ENCODE measurements at places on chromosomes 12 and 14.

- peak; percentile 71 for DNase-seq
Observed at GRCh38 chr12:12714276-12715021, 2.7 kb upstream of the CDKN1B start.

GRCh38 chr12:93850481-93851256 is 173.5 kb downstream of the CRADD start:
- DNase-seq: no peak

GRCh38 chr12:50271724-50272247 is 11.5 kb downstream of the LIMA1 start:
- no peak for DNase-seq

DNA sequence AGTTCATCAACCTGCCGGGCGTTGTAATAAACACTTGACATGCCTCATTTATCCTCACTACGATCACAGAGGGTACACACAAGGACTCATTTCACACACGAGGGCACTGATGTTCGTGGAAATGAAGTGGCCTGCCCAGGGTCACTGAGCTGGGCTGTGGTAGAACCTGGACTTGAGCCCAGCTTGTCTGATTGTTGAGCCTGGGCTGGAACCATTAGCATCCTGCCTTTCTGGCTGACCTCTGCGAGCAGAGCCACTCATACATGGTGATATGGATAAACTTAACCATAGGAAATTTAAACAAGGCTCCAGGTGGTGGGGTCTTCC is 16.6 kb upstream of the JDP2 start:
- no peak for DNase-seq

- DNase-seq: no peak
Observed at GRCh38 chr14:59331217-59331616, 134.0 kb downstream of the GPR135 start.

DNA sequence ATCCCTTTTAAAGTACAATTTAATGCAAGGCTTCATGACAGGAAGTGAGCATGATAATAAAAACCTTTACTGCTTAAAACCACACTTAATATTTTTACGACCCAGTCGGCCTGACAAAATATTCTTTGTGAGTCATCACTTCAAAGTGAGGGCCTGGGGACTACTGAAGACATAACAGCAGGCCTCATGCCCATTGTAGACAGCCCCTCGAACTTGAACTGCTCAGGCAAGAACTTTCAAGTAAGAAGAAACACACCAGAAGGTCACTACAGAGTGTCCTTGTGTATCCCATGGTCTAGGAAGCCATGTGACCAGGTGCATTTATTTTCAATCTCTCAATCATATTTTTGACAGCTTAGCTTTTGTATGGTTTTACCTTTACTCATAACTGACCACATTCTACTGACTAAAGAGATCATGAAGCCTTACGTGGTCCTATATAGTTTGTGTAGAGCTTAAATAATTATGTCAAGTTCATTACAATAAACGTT is 61.4 kb upstream of the MANSC4 start:
- DNase-seq: no peak

GRCh38 chr12:84537666-84538065 is 374.9 kb downstream of the SLC6A15 start:
- no peak for DNase-seq

DNA sequence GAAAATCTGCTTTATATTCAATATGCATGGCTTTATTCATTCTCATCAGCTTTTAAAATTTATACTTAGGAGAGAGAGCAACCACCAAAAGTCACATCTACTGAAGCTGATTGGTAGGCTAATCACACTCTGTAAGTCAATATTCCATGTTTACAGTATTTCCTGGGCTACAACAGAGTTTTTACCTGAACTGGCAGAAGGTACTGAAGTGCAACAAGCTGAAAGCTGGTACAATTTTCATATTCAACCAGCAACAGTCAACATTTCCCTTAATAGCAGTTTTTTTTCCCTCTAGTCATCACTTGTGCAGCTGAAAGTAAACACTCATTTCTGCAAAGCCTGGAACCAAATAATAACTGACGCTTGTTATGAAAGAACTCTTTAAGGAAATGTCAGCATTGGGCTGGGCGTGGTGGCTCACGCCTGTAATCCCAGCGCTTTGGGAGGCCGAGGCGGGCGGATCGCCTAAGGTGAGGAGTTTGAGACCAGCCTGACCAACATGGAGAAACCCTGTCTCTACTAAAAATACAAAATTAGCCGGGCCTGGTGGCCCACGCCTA is 12.9 kb downstream of the BRAP start:
- no peak for DNase-seq

All from globus pallidus (tissue), 1 donor.